ENCODE measurements at places on chromosomes 4 and X. TPM values are rescaled to one million over a fixed set of nuclear protein-coding genes. Genes with fewer than 3 reads are reported as not detected.

DNA sequence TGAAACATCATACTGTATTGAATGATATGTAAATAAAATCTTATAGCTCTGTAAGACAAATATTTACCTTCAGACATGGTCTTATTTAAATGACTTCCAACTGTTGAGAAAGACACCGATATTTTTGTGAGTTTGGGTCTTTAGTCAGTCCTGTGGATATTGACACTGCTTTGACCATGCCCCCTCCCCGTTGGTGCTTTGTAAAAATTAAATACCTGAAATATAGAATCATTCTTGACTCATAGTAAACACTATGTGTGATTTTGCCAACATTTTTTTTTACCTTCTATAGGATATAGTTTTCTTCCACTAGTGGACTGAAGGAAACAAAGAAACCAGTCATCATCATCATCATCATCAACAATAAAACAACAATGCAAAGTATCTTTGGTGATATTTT, 114.3 kb upstream of the HS3ST1 start:
- no peak for DNase-seq
- no peaks in the 10 kb centered on the region for H3K4me1 ChIP-seq
- no peaks in the 10 kb centered on the region for H3K27me3 ChIP-seq
- no peak overlapping the region for H3K27ac ChIP-seq
- H3K36me3 ChIP-seq, result no peaks in the 10 kb centered on the region

DNA sequence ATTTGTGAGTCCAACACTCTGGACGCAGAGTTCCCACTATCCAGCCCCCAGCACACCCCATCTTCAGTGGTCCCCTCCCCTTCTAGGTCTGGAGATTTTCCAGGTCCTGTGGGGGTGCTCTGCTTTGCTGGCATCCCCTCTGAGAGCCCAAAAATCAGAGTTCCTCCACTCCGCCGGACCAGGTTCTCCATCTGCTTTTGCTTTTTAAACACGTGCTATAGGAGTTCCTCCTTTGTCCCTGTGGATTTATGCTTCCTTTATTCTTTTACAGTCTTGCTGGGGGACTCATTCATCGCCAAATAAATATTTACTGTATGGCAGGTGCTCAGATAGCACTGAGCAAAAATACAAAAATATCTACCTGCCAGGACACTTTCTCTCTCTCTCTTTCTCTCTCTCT, 324.7 kb downstream of the STK32B start:
- no peak overlapping the region for H3K27ac ChIP-seq
- H3K4me1 ChIP-seq, result no peaks in the 10 kb centered on the region
- H3K4me3 ChIP-seq, result no peak overlapping the region
- H3K36me3 ChIP-seq, result no peaks in the 10 kb centered on the region

GRCh38 chrX:44155126-44155525, 181.9 kb upstream of the NDP start:
- no peak overlapping the region for H3K27ac ChIP-seq
- H3K4me1 ChIP-seq, result no peaks in the 10 kb centered on the region
- no peaks in the 10 kb centered on the region for H3K27me3 ChIP-seq
- no peaks in the 10 kb centered on the region for H3K36me3 ChIP-seq

DNA sequence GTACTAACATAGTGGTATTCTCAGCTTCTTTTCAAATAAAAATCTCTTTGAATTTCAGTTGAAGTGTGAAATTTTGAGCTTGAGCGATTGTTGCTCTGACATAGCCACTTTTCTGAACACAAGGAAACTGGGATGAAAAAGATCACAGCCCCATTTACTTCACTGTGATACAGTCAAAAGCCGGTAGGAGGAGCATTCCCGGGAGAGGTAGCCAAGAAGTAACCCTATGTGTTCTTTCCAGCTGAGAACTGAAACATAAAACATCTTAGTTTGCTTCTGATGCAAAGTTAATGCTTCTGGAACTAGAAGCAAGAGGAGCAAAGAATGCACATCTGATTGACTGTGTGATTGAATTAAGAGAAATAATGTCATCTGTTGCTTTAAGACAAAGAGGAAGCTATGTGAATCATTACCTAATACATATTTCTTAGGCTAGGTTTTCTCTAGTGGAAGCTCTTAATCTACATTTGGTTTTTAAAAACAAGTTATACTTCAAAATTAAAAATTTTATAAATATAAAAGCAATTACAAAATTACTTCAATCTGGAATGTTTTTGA, 88.3 kb upstream of the UNC5C start:
- no peaks in the 10 kb centered on the region for H3K4me1 ChIP-seq
- H3K36me3 ChIP-seq, result no peaks in the 10 kb centered on the region
- DNase-seq, result no peak
- no peak overlapping the region for H3K27ac ChIP-seq
- no peak overlapping the region for H3K4me3 ChIP-seq
- no peaks in the 10 kb centered on the region for H3K27me3 ChIP-seq

DNA sequence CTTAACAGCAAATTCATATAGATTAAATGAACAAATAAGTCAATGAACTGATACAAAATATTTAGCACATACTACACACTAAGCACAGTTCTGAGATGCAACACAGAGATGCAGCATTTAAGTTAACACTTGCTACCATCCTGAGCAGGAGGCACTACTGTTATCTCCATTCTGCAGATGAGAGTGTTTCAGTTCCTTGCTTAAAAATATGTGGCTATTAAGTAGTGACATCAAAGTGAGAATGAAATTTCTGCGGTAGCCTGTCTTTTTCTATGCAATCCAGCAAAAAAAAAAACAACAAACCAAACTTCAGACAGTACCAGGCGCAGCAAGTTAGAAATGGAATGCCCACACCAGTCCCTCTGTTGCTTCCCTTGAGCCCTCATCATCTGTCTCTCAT, 90.8 kb downstream of the SHISA3 start:
- H3K27me3 ChIP-seq, result no peaks in the 10 kb centered on the region
- H3K36me3 ChIP-seq, result peaks cover 5% of the 10 kb centered on the region
- no peaks in the 10 kb centered on the region for H3K4me1 ChIP-seq
- H3K4me3 ChIP-seq, result no peak overlapping the region
- no peak overlapping the region for H3K27ac ChIP-seq

The WAS gene
- 101 TPM for total RNA-seq

The CLTRN gene
- not detected for total RNA-seq

The GAB1 gene
- 1.2 TPM for total RNA-seq

The RNF150 gene
- total RNA-seq, result 0.07 TPM

The GLRB gene
- not detected for total RNA-seq

The UGT2B15 gene
- not detected for total RNA-seq

Data from CD4-positive, CD25-positive, alpha-beta regulatory T cell (primary cell).